DMS79 (cell line): ENCODE measurements at places on chromosomes 5 and 9.

DNA sequence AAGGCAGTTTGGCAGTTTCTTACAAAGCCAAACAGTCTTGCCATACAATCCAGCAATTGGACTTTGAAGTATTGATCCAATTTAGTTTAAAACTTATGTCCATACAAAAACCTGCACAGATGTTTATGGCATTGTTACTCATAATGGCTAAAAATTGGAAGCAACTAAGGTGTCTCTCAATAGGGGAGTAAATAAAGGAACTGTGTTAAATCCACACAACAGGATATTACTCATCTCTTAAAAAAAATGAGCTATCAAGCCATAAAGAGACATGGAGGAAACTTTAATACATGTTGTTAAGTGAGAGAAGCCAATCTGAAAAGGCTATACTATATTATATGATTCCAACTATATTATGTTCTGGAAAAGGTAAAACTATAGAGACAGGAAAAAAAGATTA lies 313.6 kb upstream of the CD180 start:
- no peak for DNase-seq

DNA sequence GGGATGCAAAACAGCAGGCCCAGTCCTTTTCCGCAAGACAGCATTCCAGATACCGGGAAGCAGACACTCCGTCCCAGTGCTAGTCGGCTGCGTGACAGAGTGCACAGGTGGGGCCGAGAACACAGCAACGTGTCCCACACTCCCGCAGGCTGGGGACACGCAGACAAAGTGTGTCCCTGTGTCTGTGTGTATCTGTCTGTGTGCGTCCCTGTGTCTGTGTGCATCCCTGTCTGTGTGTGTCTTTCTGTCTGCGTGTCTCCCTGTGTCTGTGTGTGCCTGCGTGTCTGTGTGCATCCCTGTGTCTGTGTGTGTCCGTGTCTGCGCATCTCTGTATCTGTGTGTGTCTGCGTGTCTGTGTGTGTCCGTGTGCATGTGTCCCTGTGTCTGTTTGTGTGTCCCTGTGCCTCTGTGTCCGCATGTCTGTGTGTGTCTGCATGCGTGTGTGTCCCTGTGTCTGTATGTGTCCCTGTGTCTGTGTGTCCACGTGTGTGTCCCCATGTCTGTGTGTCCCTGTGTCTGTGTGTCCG lies 137.0 kb downstream of the MRPL36 start:
- no peak for DNase-seq

DNA sequence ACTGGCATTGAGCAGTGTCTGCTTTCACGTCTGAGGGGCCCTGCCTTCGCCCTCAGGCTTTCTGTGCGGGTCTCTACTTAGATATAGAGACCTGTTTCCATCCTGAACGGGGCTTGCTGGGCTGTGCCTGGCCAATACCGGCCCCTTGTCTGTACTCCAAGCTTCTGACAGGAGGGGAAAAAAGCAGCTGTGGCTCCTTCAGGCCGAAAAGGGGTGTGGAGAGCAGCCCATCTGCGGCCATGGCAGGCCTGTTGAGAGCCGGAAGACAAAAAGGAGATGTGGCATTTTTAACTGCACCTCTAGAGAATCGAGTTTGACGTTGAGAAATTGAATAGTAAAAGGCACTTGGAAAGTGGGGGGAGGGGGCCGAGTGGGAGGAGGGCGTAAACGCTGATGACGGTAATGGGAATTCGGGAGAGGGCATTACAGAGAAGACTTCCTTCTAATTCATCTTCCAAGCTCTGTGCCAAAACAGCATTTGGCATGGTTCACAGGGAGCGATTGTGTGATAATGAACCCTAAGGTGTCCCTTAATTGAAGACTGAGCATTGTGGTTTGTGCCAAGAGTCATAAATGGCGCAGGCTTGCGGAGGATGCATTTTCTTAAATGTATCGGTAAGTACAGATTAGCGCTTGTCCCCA lies 25.1 kb upstream of the PRDM12 start:
- no peak for DNase-seq

DNA sequence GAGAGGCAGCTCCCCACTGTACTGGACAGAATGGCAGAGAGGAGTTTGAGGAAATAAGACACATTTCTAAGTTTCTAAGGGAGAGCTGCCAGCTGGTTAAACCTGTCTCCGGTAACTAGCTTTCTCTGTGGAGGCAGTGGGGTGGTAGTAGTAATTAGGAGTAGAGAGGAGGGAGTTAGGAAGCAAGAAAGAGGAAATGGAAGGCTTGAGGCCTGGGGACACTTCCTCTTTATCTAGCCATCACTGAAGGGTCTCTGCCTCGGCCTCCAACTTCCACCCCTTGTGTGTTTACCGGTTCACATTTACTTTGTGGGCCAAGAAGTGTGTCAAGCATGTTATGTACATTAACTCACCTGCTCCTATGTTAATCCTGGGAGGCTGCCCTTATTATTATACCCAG lies 462.2 kb upstream of the DMAC1 start:
- no peak for DNase-seq

- DNase-seq: no peak
Measured at GRCh38 chr9:100714372-100715099, 136.7 kb downstream of the CAVIN4 start.

DNA sequence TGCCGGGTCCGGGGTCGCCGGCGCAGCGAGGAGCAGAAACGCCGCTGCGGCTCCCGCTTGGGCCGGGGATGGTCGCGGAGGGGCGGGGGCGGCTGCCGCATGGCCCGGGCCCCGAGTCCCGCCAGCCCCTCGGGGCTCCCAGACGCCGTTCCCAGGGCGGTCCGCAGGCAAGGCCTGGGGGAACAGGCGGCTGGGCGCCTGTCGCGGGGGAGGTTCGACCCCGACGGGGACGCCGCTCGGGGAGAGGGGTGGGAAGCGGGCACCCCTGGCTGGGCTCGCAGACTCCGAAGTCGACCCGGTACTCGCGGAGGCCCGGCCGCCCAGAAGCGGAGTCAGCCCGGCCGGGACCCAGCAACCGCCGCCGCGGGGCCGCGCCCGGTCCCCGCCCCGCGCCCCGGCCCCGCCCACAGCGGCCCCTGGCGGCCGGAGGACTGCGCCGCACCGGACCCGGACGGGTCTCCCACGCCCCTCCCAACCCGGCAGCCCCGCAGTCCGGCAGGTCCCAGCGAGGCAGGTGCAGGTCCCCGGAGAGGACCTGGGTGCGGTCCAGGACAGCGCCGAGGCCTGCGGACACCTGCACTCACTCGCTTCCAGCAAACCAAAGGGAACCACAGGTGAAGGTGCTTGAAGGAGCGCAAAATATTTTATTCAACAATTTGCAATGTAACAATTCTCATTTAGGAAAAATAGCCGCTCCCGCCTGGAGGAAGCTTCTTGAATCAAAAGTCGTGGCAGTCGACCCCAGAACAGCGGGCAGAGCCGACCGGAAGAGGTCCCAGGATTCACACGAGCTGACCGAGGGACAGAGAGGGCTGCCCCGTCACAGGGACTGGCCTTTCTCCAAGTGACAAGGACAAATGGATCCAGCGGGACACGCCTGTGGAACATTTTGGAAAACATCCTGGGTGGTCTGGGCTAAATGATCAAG lies at the start of gene INPP5E:
TSS of gene INPP5E (minus strand) at position 365 of the 928 bp plus-strand sequence. CDS start 426 bp downstream, outside the sequence.
- DNase-seq: no peak

DNA sequence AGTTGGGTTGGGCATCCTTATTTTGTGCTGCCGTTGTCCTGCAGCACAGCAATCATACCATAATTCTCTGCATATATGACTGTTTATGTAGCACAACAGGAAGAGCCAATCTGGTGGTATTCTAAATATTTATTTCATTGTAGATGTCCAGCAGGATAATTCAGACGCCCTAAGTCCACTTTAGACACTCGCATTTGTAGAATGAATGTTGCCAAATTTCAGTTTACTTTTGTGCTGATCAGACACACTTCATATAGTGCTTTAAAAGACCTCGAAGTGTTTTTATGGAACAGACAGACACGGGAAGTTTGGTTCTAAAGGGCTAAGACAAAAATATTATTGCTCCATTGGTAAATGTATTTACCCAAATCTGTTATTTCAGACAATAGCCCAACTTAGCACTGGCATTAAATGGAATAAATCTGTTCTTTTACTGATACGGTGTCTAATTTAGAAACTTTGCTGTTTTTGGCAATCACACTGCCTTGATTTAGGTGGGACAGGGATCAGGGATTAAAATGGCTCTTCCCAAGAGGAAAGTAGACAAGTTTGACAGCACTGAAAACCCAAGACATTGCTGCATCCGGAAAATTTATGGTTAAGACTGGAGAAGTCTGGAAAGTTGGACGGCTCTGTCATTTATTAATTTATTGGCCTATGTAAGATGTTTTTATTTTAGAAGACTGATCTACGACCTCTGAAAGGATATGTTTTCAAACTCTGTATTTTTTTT lies 35.3 kb downstream of the PRDM6 start:
- no peak for DNase-seq

DNA sequence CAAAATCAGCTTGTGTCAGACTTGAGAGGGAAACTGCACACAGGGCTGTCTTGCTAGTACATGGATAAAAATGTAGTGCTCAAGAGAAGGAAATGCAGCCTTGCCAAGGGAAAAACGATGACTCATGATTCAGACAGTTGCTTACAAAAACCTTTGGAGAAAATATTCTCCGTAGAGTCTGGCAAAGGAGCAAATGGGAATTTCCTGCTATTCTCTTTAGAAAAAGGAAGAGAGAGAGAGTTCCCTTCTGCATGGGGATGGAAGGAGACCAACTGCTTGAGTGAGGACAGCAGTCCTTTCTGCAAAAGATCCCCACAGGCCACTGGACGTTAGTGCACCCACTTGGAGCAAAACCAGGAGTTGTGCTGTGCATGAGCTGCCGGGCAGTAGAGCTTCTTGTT lies 7.6 kb downstream of the IFNB1 start:
- no peak for DNase-seq

GRCh38 chr9:32442433-32442832 lies 58.0 kb downstream of the ACO1 start:
- DNase-seq: no peak

DNA sequence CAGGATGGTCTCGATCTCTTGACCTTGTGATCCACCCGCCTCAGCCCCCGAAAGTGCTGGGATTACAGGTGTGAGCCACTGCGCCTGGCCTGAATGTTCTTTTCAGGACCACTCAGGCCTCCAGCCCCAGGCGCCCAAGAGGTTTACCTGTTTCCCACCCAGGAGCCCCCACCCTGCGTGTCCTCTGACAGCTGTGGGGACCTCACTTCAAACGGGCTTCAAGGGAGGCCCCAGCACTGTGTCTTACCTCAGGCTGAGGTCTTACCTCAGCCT lies 19.1 kb upstream of the SLC6A19 start:
- DNase-seq: no peak

- no peak for DNase-seq
Measured at GRCh38 chr9:124309667-124310084, 51.9 kb downstream of the NEK6 start.
